ENCODE measurements at places on chromosomes 13 and 19.

DNA sequence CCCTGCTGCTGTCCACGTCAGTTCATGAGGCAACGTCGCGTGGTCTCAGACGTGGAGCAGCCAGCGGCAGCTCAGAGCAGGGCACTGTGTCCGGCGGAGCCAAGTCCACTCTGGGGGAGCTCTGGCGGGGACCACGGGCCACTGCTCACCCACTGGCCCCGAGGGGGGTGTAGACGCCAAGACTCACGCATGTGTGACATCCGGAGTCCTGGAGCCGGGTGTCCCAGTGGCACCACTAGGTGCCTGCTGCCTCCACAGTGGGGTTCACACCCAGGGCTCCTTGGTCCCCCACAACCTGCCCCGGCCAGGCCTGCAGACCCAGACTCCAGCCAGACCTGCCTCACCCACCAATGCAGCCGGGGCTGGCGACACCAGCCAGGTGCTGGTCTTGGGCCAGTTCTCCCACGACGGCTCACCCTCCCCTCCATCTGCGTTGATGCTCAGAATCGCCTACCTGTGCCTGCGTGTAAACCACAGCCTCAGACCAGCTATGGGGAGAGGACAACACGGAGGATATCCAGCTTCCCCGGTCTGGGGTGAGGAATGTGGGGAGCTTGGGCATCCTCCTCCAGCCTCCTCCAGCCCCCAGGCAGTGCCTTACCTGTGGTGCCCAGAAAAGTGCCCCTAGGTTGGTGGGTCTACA is 6.6 kb downstream of the FSTL3 start:
- DNase-seq = no peak

GRCh38 chr13:89746554-89746953 is 1600.9 kb upstream of the MIR17HG start:
- no peak for DNase-seq

GRCh38 chr19:21947775-21948174 is 63.0 kb downstream of the ZNF208 start:
- DNase-seq = no peak

- peak; percentile 47 for DNase-seq
Observed at GRCh38 chr19:13840305-13841085, 36.4 kb upstream of the NANOS3 start.

DNA sequence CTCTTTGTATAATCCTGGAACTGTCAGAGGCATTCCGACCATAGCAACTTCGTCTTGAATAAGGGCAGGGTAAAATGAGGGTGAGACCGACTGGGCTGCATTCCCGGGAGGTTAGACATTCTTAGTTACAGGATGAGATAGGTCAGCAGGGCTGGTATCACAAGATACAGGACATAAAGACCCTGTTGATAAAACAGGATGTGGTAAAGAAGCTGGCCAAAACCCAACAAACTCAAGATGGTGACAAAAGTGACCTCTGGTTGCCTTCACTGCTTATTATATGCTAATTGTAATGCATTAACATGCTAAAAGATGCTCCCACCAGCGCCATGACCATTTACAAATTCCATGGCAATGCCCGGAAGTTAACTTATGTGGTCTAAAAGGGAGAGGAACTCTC is 27.7 kb upstream of the MBNL2 start:
- DNase-seq = peak; percentile 30

DNA sequence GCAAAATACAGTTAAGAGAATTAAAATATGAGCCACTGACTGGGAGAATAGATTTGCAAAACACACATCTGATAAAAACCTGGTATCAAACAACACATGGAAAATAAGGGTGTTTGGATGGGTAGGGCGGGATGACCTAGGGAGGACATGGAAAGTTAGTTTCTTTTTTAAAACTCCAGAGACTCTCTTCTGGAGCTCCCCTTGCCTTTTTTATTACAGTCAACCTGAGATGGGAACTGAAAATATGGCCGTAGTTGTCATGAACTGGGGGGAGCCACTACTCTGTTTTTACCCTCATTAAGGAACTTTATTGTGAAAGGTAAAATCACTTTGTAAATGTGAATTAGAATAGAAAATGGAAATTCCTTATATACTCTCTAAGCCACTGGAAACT is 113.0 kb downstream of the ATP11A start:
- DNase-seq = no peak

Data from kidney glomerular epithelial cell (primary cell).